ENCODE measurements at places on chromosomes 2 and 18.

GRCh38 chr2:63301481-63301880 lies 250.9 kb downstream of the OTX1 start:
- no peak for DNase-seq

GRCh38 chr2:41033127-41033526 lies 581.2 kb upstream of the SLC8A1 start:
- DNase-seq: no peak

DNA sequence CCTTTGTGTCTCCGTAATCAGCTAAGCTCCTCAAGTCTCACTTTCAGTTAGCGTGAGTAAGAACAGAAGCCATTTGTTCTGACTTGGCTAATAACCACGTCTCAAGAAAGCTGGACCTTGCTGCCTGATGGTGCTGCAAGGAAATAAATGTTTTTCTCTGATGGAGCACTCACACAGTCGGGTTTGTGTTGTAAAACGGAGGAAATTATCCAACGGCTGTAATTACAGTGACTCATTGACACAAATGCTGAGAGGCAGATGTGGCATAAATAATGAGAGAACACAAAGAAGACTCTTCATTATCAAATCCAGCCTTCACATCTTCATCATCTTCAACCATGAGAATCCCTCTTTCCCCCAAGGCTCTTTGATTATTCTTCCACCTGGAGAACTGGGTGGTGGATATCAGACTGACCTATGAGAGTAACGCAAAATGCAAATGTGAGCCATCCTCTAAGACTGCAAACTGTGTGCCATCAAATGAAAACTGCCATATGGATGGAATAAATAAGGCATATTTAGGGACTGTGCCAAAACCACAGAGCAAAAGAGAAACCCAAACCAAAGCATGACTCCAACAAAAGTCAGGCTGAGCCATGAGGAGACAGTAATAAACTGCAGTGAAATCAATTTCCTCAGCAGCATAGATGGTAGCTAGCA lies 252.6 kb downstream of the RND3 start:
- peak; percentile 94 for DNase-seq

DNA sequence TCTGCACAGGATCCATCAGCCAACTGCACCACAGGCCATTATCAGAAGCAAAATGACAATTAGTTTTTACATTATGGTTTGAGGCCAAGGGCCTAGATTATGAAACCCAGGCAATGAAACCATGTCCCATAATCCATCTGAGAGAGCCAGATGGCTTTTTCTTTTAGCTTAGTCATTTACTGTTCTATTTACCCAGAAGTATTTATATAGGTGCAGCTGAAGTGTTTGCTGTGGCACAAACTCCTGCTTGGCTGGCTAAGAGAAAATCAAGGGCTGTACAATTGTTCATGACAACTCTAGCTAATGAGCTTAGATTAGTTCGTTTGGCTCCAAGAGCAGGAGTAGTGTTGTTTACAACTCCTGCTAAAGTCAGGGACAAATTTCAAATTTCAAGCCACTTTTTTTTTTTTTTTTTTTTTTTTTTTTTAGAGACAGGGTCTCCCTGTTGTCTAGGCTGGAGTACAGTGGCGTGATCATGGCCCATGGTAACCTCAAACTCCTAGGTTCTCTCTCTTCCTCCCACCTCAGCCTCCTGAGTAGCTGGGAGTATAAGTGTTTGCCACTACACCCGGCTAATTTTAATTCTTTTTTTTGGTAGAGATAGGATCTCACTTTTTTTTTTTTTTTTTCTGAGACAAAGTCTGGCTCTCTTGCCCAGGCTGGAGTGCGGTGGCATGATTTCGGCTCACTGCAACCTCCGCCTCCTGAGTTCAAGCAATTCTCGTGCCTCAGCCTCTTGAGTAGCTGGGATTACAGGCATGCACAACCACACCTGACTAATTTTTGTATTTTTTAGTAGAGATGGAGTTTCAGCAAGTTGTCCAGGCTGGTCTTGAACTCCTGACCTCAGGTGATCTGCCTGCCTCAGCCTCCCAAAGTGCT lies 18.4 kb upstream of the REV1 start:
- DNase-seq: no peak

DNA sequence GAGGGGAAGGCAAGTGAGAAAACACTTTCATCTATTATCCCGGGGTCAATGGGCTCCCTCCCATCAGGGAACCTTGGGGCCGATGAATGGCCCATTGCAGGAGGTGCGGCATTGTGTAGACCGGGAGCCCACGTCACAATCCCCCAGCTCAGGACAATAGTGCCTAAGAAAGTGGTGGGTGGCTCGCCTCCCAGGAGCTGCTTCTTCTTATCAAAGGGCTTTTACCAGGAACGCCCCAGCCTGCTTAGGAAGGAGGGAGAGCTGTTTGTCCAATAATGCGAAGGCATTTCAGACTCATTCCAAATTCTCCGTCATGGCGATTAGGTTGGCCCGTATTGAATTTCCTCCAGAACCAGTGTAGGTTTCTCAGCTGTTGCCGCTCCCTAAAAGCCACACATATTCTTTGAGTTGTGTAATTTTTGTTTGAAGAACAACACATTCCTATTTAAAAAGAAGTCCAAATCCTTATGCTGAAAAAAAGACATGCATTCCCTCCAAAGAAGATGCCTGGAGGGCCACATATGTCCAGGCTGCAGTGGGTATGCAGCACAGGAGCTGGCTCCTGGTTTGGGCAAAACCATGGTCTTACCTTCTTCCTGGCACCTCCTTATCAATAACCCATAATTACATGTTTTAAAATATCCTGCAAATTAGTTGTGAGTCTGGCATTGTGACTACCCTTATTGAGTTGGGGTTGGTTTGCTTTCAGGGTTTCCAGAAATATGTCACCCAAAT lies 264.7 kb downstream of the MYCN start:
- no peak for DNase-seq

GRCh38 chr2:210224941-210225672 lies at the start of gene ACADL:
Gene ACADL, minus strand, starts transcription at chr2:210225447. Its CDS starts 184 bp downstream, at chr2:210225263.
- no peak for DNase-seq

Measured in GM04504 (cell line).